ENCODE measurements at places on chromosomes 16 and 17. TPM values are rescaled to one million over a fixed set of nuclear protein-coding genes. Genes with fewer than 3 reads are reported as not detected.

The DHRS13 gene
- 12.7 TPM for total RNA-seq

The TBC1D28 gene
- total RNA-seq = not detected

The ACSM2A gene
- total RNA-seq = not detected

The HOXB13 gene
- not detected for total RNA-seq

The ITGB3 gene
- total RNA-seq = 174 TPM

The C16orf74 gene
- total RNA-seq = 13.6 TPM

The CASKIN1 gene
- 0.07 TPM for total RNA-seq

The SLC43A2 gene
- 9.1 TPM for total RNA-seq

The OR1A2 gene
- not detected for total RNA-seq

The PRDM7 gene
- not detected for total RNA-seq

The SLC16A6 gene
- 0.38 TPM for total RNA-seq

The NUDT7 gene
- 2.0 TPM for total RNA-seq

The SGCA gene
- total RNA-seq = not detected

The MTSS2 gene
- 21.6 TPM for total RNA-seq

The ABCA6 gene
- 0.14 TPM for total RNA-seq

The CA7 gene
- not detected for total RNA-seq

The KRTAP3-2 gene
- total RNA-seq = not detected

The CBFA2T3 gene
- total RNA-seq = 0.14 TPM

The CACNA1G gene
- not detected for total RNA-seq
